Heart left ventricle (tissue), 16 donors: ENCODE measurements at places on chromosomes 13 and 19.

DNA sequence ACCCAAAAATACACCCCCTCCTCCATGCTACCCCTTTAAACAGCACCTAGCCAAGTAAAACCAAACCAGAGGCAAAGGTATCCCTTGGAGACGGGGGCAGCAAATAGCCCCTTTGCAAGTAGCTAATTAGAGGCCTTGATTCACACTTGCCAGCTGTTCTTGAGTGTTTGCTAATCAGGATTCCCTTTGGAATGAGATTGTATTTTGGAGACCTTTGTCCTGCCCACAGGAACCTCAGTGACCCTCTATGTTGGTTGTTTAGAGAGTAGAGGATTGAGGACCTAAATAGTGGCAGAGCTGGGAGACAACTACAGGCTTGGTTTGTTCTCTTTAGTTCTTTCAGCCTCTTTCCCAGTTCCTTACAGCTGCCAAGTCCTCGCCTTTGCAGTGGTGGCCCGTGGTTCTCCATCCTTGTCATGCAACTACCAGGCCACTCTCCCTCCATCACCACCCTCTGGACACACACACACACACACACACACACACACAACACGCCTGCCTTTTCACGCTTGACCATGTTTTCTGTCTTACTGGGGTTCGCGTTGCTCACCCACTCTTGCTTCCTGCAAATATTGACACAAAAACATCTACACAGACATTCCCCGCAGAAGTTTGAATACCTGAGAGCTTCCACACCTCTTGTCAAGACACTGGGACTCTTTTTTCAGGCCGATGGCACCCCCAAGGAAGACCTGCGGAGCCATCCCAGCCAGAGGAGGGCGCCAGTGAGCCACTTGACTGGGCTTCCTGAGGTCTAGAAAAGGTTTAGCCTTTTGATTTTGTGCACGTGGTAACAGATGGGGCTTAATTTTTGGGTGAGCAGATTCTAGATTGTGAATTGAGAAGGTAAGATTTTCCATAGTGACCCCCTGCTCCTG is 80.0 kb upstream of the GPR183 start:
- no peak for DNase-seq
- H3K27me3 ChIP-seq = no peaks in the 10 kb centered on the region
- no peaks in the 10 kb centered on the region for H3K36me3 ChIP-seq
- no peak overlapping the region for H3K4me3 ChIP-seq

DNA sequence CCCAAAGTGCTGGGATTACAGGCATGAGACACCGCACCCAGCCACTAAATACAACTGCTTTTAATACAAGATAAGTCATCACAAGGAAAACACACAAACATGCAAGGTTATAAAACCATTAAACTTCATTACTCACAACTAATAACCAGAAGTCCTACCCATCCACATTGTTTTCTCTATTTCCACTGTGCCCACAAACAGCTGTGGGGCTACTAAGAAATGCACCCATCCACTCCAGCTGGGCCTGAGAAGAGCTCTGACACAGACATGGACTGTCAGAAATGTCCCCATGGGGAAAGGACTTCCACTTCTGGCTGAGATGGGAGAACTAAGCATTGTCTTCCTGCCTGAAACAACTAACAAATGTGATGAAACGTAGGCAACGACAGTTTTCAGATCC is 17.2 kb downstream of the SAFB2 start:
- no peak for DNase-seq

DNA sequence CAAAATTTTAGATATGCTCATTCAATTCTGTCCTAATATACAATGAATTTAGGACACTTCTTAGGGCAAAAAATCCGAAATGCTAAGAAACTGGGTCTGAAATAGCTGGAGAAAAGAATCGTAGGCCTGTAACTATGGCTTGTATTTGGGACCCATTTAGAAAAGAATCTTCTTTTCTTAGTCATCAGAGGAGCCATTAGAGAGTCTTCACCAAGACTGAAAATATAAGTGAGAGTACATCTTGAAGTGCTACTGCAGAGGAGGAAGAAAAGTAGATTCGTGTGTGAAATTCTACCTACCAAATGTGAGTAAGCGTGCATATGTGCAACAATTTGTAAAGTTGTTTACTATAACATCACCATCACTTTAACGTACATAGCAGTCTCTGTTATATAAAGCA is 8.8 kb upstream of the DACH1 start:
- no peak for DNase-seq
- no peaks in the 10 kb centered on the region for H3K4me1 ChIP-seq
- H3K27ac ChIP-seq = no peak overlapping the region

DNA sequence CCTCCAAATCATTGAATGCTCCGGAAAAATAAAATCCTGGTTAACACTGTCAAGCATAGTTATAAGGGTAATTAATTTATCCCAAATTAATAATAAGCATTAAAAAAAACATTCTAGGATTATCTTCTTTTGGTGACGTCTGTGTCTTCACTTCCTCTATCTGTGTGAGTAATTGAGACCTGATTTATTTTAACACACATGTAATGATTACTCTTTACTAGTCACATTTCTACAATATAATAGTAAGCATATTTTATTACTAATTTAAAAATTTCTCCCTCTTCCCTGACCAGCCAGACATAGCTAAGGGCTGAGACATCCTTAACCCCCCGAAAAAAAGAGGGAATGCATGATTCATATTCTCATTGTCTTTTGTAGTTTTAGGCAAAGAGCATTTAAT is 2.3 kb downstream of the FNDC3A start:
- no peaks in the 10 kb centered on the region for H3K36me3 ChIP-seq
- H3K4me3 ChIP-seq = peak overlapping the region; percentile 76
- no peak for DNase-seq
- H3K27ac ChIP-seq = peak overlapping the region; percentile 99

DNA sequence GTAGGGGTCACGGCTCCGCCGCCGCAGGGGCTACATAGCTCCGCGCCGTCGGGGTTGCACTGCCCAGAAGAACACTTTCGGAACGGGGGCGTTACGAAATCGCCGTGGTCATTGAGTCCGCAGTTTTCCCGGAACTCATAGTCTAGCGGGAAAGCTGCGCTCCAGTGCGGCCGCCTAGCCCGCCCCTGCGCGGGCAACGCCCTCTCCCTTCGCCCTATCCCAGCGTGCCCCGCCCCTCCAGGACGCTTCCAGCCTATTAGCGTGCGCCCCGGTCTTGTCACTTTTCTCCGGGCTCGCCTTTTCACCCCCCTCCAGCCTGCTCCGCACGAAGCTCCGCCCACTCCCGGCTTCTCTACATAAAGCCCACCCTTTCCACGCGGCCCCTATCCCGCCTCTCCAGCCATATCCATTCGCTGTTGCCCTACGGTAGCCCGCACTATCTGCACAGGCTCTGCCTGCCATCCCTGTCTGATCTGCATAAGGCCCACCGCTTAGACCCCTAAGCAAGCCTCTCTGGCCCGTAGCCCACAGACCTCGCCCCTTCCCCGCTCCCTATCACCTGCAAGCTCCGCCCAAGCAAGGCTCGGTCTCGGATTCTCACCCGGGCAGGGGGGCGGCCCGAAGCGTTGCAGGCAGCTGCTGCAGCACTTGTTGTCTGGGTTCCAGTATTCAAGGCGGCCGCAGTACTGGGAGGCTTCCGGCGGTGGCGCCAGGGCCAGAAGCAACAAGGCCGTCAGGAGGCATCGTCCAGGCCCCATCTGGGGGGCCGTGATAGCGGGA is 1.6 kb downstream of the IGFLR1 start:
- DNase-seq = peak; percentile 99
- H3K4me3 ChIP-seq = peak overlapping the region; percentile 63
- H3K27me3 ChIP-seq = no peaks in the 10 kb centered on the region
- peaks cover 6% of the 10 kb centered on the region for H3K36me3 ChIP-seq
- peaks cover 26% of the 10 kb centered on the region for H3K4me1 ChIP-seq

DNA sequence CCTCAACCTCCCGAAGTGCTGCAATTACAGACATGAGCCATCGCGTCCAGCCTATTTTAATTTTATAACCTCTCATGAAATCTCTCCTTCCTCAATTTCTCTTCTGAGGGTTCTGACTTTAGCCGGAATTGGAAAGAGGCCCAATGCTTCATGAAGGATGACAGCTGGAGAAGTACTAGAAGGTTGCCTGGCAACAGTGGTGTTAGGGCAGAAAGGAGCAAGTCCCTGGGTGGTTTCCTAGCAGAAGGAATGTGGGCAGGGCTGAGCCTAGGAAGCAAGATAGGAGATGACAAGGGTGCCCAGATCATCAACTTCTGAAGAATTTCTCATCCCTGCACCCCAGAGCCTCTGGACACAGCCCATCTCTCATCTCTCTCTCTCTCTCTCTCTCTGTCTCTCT is 25.8 kb downstream of the CACNG6 start:
- no peak overlapping the region for H3K4me3 ChIP-seq
- no peaks in the 10 kb centered on the region for H3K4me1 ChIP-seq
- no peaks in the 10 kb centered on the region for H3K36me3 ChIP-seq
- no peak overlapping the region for H3K27ac ChIP-seq

- no peak overlapping the region for H3K4me3 ChIP-seq
- H3K36me3 ChIP-seq = no peaks in the 10 kb centered on the region
- H3K27ac ChIP-seq = no peak overlapping the region
- no peak for DNase-seq
- no peaks in the 10 kb centered on the region for H3K27me3 ChIP-seq
These were observed 11.9 kb upstream of the TINCR start for GRCh38 chr19:5579697-5580096.

DNA sequence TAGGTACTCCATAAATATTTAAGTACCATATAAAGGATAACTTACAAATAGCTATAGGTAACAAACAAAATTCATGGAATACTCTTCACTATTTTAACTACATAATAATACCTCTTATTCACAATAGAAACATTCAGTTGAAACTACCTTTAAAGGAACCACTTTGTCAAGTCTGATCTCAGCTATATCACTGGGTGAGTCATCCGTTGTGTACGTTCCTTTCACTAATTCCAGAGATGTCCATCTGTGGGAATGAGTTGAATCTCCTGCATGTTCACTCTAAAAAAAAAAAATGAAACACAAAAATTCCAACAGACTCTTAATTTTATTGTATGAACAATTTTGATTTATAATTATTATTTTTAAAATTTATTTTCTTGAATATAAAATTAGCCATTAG is 149.4 kb upstream of the FBXL3 start:
- H3K4me1 ChIP-seq = no peaks in the 10 kb centered on the region
- DNase-seq = no peak
- no peaks in the 10 kb centered on the region for H3K27me3 ChIP-seq
- no peak overlapping the region for H3K4me3 ChIP-seq
- H3K36me3 ChIP-seq = peaks cover 99% of the 10 kb centered on the region

GRCh38 chr13:24454056-24454455 is 58.5 kb downstream of the PARP4 start:
- H3K4me3 ChIP-seq = no peak overlapping the region
- no peak for DNase-seq
- H3K27me3 ChIP-seq = no peaks in the 10 kb centered on the region
- H3K4me1 ChIP-seq = no peaks in the 10 kb centered on the region
- peaks cover 86% of the 10 kb centered on the region for H3K36me3 ChIP-seq

- DNase-seq = no peak
- H3K27me3 ChIP-seq = peaks cover 68% of the 10 kb centered on the region
- H3K4me3 ChIP-seq = peak overlapping the region; percentile 75
- no peaks in the 10 kb centered on the region for H3K36me3 ChIP-seq
- H3K4me1 ChIP-seq = peaks cover 35% of the 10 kb centered on the region
These were observed 3.7 kb downstream of the FGF9 start for GRCh38 chr13:21674490-21675009.

GRCh38 chr13:100300708-100301107 is 211.8 kb downstream of the PCCA start:
- no peaks in the 10 kb centered on the region for H3K27me3 ChIP-seq
- no peak overlapping the region for H3K4me3 ChIP-seq
- peaks cover 3% of the 10 kb centered on the region for H3K36me3 ChIP-seq
- no peak for DNase-seq
- no peak overlapping the region for H3K27ac ChIP-seq
